ENCODE measurements at places on chromosomes 7 and 10.

DNA sequence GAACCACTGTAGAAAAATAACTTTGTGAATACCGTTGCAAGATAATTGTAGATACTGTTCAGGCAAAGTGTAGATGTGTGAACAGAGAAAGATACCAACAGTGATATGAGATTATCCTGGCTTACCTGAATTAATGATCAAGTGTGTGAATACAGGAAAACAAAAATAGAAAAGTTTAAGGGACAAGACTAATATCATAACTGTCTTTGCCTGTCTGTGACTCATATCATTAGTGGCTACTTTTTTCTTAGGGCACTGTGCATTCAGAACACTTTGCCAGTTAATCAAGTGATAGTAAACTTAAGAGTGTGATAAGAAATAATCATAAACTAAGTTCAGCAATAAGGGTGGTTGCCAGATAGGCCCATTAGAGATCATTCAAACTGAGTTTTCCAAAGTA lies 323.0 kb upstream of the LRGUK start:
- H3K27me3 ChIP-seq: no peaks in the 10 kb centered on the region
- H3K4me1 ChIP-seq: no peaks in the 10 kb centered on the region
- H3K36me3 ChIP-seq: no peaks in the 10 kb centered on the region
- no peak overlapping the region for H3K27ac ChIP-seq
- no peak for DNase-seq

DNA sequence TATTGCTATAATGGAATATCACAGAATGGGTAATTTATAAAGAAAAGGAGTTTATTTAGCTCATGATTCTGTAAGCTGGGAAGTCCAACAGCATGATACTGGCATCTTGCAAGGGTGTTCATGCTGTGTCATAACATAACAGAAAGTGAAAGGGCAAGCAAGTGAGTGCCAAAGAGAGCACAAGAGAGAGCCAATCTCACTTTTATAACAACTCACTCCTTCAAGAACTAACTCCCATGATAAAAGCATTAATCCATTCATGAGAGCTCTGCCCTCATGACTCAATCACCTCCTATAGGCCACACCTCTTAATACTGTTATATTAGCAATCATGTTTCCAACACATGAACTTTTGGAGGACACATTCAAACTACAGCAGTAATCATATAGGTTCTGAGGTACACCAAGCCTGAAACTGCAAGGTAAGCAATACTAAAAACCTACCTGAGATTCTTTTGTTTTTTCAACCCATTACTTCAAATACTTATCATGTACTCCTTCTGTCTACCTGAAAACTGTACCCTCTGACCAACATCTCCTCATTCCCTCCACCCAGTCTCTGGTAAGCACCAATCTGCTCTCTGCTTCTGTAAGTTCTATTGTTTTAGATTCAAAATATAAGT lies 219.7 kb downstream of the MTERF1 start:
- no peak for DNase-seq
- no peaks in the 10 kb centered on the region for H3K27me3 ChIP-seq
- H3K4me1 ChIP-seq: no peaks in the 10 kb centered on the region
- no peaks in the 10 kb centered on the region for H3K36me3 ChIP-seq

- no peak for DNase-seq
- no peaks in the 10 kb centered on the region for H3K36me3 ChIP-seq
- no peak overlapping the region for H3K4me3 ChIP-seq
- no peaks in the 10 kb centered on the region for H3K27me3 ChIP-seq
Measured at GRCh38 chr7:13262929-13263530, 575.6 kb downstream of the ARL4A start.

DNA sequence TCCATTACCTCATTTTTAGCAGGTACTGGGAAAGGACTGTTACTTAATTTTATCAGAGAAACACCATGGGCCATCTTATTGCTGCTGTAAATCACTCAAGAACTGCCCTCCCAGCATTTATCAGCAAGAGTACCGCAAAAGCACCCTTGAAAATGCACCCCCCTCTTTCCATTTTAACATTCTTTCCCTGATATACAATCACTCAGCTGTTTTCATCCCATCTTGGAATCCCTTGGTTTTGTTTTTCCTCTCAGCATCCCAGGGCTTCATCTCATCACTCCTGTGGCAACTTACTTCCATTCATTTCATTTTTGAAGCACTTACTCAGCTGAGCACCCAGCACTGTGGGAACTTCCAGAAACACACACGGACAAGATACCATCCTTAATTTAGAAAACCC lies 36.5 kb downstream of the RAPGEF5 start:
- no peak overlapping the region for H3K27ac ChIP-seq
- no peaks in the 10 kb centered on the region for H3K36me3 ChIP-seq
- no peaks in the 10 kb centered on the region for H3K27me3 ChIP-seq
- H3K4me1 ChIP-seq: 0 out of 2 replicates have a peak, but pooled peaks cover 2% of the 10 kb centered on the region
- no peak overlapping the region for H3K4me3 ChIP-seq

DNA sequence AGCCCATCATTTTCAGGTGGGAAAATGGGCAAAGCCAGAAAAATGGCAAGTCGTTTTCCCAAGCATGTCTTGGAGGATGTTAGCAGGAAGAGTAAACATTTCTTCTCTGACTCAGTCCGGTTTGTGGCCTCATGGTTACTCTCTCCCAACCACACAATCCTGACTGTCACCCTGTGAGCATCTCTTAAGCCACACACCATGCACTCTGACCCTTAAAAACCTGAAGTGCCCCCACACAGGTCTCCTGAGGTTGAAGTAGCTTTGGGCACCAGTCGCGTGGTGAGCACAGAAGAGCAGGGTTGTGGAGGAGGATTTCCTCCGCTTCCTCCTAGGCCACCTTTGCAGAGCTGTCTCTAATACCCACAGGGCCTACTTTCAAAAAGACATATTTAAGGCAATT lies 387.3 kb upstream of the NPVF start:
- H3K4me1 ChIP-seq: no peaks in the 10 kb centered on the region
- DNase-seq: no peak
- no peaks in the 10 kb centered on the region for H3K27me3 ChIP-seq
- H3K27ac ChIP-seq: no peak overlapping the region
- no peaks in the 10 kb centered on the region for H3K36me3 ChIP-seq

DNA sequence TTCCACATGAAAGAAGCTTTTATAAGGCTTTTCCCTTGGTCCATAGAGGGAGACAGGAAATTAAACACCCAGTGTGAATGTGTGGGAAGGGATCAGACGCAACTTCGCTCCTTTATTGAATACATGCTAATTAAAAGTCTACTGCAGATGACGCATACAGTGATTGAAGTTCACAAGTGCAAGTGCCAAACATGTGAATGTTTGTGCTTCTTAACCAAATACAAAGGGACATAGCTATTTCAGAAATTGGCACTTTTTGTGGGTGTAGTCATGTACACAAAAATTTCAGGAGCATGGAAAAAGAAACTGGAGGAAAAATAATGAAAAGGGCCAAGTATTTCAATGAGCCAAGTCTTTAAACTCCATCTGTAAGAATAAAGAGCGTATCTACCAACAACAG lies 283.7 kb downstream of the SKAP2 start:
- H3K27me3 ChIP-seq: no peaks in the 10 kb centered on the region
- H3K4me3 ChIP-seq: no peak overlapping the region
- no peak overlapping the region for H3K27ac ChIP-seq
- H3K36me3 ChIP-seq: no peaks in the 10 kb centered on the region
- DNase-seq: no peak

GRCh38 chr7:133543657-133544056 lies 290.8 kb downstream of the EXOC4 start:
- H3K4me3 ChIP-seq: no peak overlapping the region
- no peaks in the 10 kb centered on the region for H3K4me1 ChIP-seq

GRCh38 chr7:32890010-32890792 lies 1.4 kb downstream of the KBTBD2 start:
- H3K27me3 ChIP-seq: no peaks in the 10 kb centered on the region
- DNase-seq: no peak
- no peaks in the 10 kb centered on the region for H3K4me1 ChIP-seq
- H3K27ac ChIP-seq: no peak overlapping the region
- H3K4me3 ChIP-seq: peak overlapping the region; percentile 100

GRCh38 chr10:17001961-17002749 lies 127.5 kb downstream of the CUBN start:
- H3K36me3 ChIP-seq: no peaks in the 10 kb centered on the region
- no peak overlapping the region for H3K27ac ChIP-seq
- no peaks in the 10 kb centered on the region for H3K27me3 ChIP-seq

- no peak overlapping the region for H3K4me3 ChIP-seq
- H3K4me1 ChIP-seq: peaks cover under 1% of the 10 kb centered on the region
- peaks cover 2% of the 10 kb centered on the region for H3K36me3 ChIP-seq
- no peaks in the 10 kb centered on the region for H3K27me3 ChIP-seq
- no peak for DNase-seq
Measured at GRCh38 chr7:129943352-129943751, 9.4 kb downstream of the UBE2H start.

- H3K36me3 ChIP-seq: no peaks in the 10 kb centered on the region
- H3K4me3 ChIP-seq: no peak overlapping the region
- no peaks in the 10 kb centered on the region for H3K27me3 ChIP-seq
- no peak for DNase-seq
Measured at GRCh38 chr10:77289027-77289501, 348.5 kb downstream of the KCNMA1 start.

DNA sequence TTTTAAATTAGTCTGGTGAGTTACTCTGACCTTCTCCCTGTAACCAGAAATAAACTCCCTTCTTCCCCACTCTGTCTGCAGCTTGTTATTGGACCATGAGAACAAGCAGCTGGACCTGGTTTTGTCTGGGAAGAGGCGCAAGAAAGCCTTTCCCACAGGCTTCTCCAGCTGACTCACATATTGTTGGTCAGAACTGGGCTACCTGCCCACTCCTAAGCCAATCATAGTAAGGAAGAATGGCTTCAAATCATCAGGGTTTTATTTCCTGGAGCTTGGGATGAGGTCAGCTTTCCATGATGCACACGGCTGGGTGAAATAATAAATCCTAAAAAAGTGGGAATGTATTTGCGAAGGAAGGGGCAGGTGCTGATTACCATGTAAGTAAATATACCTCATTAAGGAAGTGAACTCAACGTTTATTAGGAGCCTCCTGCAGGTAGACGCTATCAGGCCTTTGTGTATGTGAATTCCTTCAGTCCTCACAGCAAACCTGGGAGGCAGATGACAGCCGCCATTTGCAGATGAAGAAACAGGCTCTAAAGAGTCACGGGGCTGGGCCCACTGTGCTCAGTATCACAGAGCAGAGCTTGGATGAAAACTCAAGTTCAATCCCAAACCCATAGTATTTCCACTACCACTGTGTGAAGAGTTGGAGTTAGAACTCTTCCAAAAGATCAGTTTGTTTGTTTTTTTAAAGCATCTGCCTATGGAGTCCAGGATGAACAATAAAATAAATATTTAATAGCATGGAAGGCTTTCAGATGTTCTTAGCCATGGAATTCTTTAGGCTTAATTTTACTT lies 32.8 kb downstream of the IL15RA start:
- no peaks in the 10 kb centered on the region for H3K36me3 ChIP-seq
- H3K4me3 ChIP-seq: no peak overlapping the region
- H3K4me1 ChIP-seq: peaks cover 3% of the 10 kb centered on the region
- no peak for DNase-seq
- H3K27me3 ChIP-seq: no peaks in the 10 kb centered on the region
- no peak overlapping the region for H3K27ac ChIP-seq

DNA sequence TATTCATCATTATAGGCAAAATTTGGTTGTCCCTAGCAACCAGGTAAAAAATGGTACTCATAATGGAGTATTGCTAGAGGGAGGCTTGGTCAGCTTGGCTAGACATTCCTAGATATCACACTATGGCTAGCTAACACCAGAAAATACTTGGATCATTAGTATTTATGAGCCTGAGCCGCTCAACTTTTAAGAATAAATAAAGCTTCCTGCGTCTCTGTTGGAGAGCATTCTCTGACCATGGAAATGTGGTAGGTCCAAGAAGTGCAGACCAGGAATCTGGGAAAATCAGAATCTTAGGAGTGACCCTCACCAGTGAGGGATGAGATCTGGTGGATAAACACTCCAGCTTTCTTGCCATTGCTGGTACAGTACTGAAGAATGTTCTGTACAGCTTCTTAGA lies 157.6 kb upstream of the AGR3 start:
- no peak overlapping the region for H3K27ac ChIP-seq
- no peak for DNase-seq
- no peak overlapping the region for H3K4me3 ChIP-seq
- no peaks in the 10 kb centered on the region for H3K36me3 ChIP-seq
- H3K27me3 ChIP-seq: no peaks in the 10 kb centered on the region
- H3K4me1 ChIP-seq: no peaks in the 10 kb centered on the region

DNA sequence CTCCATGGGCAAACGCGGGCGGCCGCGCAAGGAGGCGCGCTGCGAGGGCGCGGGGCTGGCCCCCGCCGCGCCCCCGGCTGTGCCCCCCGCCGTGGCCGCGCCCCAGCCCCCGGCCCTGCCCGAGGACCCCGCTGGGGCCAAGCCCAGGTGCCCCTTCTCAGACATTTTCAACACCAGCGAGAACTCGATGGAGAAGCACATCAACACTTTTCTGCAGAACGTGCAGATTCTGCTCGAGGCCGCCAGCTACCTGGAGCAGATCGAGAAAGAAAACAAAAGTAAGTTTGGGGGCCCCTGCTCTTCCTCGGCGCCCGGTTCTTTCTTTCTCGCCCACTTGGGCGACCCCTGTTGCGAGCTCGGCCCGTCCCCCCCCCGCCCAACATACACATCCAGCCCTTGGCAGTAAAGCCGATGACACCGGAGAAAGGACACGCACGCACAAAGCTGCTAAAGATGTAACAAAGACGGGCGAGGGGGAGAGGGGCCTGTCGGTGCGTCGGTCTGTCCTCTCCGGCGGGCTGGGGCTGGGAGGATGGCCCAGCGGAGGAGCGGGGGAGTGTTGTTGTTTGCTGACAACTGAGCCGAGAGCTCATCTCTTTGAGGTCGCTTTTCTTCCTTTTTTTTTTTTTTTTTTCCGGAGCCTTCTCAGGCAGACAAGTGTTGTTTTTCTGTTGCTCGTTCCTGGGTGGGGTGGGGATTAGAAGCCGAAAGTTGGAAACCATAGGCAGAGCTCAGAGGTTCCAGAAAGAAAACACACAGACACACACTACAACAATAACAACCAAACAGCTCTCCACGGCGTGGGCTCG lies 604 bp downstream of the MXI1 start:
- H3K36me3 ChIP-seq: no peaks in the 10 kb centered on the region
- no peak for DNase-seq
- peak overlapping the region; percentile 49 for H3K4me3 ChIP-seq
- H3K27ac ChIP-seq: no peak overlapping the region

DNA sequence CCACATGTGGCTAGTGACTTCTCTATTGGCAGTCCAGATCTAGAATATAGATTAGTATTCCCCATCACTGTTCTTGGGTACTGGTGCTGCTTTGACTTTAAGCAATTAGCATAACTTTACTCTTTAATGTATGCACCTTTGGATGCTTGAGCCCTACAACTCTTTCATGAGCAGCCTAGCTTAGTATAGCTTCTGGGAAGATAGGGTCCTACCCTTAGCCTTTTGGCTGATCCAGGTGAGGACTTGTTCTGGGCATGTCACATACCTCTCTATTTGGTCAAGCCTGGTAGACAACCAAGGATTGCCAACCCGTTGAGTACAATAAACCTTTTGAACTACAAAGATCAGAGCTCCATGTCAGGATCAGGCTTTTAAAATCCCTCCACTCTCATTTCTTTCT lies 17.7 kb downstream of the PCGF5 start:
- no peaks in the 10 kb centered on the region for H3K4me1 ChIP-seq
- H3K4me3 ChIP-seq: no peak overlapping the region
- DNase-seq: no peak
- no peaks in the 10 kb centered on the region for H3K27me3 ChIP-seq
- H3K36me3 ChIP-seq: no peaks in the 10 kb centered on the region

GRCh38 chr7:6705959-6706665 lies 635 bp downstream of the ZNF12 start:
- 0 out of 2 replicates have a peak, but pooled peaks cover 3% of the 10 kb centered on the region for H3K36me3 ChIP-seq
- H3K27me3 ChIP-seq: no peaks in the 10 kb centered on the region
- DNase-seq: no peak
- H3K27ac ChIP-seq: no peak overlapping the region

- H3K27ac ChIP-seq: no peak overlapping the region
- no peaks in the 10 kb centered on the region for H3K27me3 ChIP-seq
- H3K4me1 ChIP-seq: no peaks in the 10 kb centered on the region
- no peaks in the 10 kb centered on the region for H3K36me3 ChIP-seq
- no peak for DNase-seq
Measured at GRCh38 chr7:45697576-45698136, 123.5 kb downstream of the ADCY1 start.
